Transverse colon (tissue), 4 donors: ENCODE measurements at places on chromosomes 2 and 18.

- DNase-seq: no peak
These were observed 235.8 kb downstream of the MREG start for GRCh38 chr2:215777465-215778044.

- no peak for DNase-seq
These were observed 367.9 kb downstream of the MTX2 start for GRCh38 chr2:176637142-176637485.

DNA sequence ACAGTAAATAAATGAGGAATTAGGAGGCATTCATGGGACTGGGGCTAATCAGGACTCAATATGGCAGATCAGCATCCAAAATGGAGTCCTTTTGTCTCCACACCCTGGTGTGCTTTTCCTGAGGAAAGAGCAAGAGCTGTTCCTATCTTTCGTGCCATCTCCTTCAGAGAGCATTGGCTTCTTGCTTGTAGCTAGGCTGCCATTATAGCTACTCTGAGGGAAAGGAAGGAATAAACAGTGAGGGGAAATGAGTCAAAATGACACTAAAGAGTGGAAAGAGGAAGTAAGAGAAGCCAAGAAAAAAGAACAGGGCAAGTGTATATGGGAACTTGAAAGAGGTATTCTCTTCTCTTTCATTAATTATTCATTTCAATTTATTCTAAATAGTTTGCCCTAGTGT lies 8.4 kb upstream of the NMI start:
- no peak for DNase-seq

- DNase-seq: no peak
These were observed 119.8 kb downstream of the PLB1 start for GRCh38 chr2:28615706-28616105.

- DNase-seq: no peak
These were observed 23.8 kb downstream of the VWA3B start for GRCh38 chr2:98110741-98111140.

DNA sequence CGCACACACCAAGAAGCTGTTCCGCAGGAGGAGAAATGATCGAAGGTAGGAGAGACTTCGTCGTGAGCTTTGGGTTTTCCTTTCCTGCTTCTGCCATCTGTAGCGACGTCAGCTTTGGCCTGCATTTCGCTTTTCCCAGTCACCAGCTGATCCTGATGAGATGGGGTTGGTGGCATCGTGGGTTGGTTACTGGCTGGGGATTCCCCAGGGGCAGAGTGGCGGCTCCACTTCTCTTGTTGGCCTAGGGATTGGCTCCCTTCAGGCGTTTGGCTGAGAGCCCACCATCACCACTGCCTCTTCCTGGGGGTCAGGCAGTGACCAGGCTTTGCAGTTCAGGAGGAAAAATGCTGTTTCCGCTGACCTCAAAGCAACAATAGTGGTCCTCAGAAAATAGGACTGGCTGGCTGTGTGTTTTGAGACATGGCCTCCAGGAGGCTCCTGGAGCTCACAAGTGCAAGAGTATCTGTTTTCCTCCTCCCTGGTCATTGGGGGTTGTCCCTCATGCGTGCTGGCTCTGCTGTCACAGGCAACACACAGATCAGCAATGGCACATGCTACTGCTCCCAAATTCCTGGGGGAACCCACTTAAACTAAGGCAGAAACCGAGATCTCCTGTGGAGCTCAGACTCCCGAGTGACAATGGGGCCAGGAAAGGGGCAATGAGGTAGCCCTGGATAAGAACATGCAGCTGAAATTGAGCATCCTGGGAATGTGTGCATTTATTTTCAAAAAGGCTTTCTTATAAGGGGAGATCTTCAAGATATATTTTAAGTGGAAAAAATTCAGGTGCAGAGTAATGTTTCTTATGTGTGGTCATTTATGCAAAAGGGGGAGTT lies 173.0 kb downstream of the CTIF start:
- DNase-seq: peak; percentile 20

GRCh38 chr2:86673986-86674670 lies 46.0 kb upstream of the RMND5A start:
- no peak for DNase-seq

DNA sequence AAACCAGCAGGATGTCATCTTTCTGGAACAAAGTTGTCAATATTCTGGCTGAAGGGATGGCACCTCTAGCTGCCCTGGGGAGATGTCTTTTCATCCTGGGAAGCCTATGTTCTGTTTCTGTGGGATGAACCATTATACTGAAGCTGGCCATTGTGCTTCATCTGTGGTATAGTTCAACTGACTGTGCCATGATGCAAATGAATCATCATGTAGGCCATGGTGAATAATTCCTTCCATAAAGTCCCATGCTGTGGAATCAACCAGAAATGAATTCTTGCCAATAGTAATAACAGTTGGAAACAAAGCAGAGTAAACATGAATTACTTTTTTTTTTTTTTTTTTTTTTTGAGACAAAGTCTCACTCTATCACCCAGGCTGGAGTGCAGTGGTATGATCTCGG lies 64.1 kb upstream of the CNGA3 start:
- DNase-seq: no peak

GRCh38 chr18:62312851-62313250 lies 12.3 kb upstream of the TNFRSF11A start:
- DNase-seq: no peak

DNA sequence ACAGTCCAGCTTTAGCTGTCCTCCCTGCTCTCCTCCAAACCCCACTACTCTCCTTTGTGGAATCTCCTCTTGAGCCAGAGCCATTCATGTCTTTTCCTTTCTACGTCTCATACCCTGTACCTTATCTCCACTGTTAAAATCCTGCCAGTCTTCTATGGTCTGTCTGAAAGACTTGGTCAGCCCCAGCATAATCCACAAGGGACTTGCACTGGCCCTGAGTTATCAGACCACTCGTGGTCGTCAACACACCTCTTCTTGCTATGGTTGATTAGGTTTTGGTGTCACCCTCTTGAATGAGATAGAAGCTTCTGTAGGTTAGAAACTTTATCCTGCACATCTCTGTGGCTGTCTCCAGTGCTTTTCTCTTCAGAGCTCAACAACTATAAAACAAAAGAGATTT lies 56.8 kb downstream of the MYO1B start:
- DNase-seq: no peak

DNA sequence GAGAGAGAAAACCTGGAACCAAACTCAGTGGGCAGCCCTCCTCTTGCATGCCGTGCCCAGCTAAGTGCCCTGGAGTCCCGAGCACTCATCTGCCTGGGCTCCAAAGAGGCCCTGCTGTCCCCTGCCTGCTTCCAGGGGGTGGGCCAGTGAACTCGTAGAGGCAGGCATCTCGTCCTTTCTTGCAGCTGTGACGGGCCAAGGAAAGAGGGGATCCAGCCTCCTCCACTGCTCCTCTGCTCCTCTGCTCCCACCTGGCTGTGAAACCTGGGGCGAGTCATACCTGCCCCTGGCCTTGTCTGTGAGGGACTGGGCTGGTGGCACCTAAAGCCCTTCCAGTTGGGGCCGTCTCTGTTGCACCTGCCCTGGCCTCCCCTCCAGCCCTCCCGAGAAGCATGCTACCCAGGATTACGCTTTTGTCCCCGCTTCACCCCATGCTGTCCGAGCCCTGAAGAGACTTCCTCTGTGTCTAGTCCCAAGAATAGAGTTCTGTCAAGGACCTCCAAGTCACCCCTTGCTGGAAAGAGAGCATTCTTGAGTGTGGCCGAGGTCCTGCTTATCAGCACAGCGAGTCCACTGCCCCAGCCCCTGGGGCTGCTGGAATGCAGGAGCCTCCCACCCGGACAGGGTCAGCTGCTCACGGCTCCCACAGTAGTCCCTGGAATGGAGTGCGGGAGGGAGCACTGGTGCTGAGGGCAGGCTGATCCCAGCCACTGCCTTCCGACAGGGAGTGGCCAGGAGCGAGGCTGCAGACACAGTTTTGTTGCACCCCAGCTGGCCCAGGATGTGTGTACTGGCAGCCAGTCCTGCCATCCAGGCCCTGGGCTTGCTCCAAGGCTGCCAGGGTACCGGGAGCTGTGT lies 14.3 kb downstream of the KCNK3 start:
- DNase-seq: no peak

DNA sequence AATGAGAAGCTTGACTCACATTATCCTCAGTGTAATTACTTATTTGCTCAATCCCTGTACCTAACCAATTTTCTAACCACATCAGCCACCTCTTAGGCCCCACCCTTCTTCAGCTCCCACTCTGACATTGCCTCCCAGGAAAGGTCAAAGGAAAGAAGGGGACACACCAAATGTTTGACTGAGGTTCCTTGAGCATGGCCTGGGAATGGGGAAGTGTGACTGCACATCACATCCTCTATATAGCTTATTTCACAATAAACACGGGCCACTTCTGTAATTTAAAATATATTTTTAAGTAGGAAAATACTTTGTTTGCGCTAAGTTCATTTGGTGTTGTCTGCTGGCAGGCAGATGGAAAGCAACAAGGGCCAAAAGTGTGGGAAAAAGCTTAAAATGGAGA lies 3.0 kb upstream of the FIGLA start:
- DNase-seq: no peak

DNA sequence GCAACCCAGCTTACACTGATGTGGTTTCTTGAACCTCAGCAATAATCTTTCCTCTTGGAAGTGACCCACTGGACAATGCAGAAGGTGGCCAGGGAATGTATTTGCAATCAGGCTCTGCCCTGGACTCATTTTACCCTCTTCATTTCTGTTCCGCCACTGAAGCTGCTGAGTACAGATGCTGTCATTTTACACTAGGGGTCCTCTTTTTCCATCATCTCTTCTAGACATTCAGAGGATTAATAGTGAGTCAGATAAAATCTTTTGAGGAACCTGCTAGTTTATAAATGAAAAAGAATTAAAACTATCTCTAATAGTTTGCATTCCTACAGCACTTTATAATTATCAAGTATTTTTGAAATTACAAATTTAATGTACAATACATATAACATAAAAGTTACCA lies 87.9 kb upstream of the PNPT1 start:
- DNase-seq: no peak

- no peak for DNase-seq
These were observed 204.4 kb downstream of the CCDC102B start for GRCh38 chr18:69002233-69002632.

GRCh38 chr18:59874166-59874565 lies 25.6 kb upstream of the PMAIP1 start:
- no peak for DNase-seq

DNA sequence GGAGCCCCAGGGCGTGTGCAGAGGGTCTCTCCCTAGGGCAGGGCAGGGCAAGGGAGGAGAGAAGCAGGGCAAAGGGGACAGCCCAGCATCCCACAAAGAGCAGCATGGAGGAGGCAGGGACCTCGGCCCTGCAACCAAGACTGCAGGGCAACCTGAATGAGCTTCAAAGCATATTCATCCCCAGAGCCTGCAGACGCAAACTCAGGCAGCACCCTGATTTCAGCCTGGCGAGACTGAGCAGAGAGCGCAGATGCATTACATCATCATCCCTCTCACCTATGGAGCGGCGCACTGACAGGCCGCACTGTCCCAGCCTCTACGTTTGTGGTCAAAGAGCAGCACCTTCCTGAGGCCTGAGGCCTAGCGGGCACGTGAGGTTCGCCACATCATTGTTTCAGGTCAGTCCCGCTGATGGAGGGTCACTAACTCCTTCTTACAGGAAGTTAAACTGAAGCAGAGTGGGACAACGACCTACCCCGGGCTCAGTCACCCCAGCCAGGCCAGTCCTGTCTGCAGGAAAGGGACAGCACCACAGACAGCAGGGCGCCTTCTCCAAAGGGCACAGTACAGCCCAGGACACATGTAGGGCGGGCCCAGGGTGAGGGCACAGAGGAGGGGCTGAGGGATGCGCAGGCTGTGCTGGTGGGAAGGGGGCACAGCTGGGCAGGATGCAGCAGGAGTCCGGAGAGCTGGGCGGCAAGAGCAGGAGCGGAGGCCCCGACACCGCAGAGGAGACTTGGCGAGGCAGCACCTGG lies 67.2 kb upstream of the RAB6C start:
- no peak for DNase-seq

- DNase-seq: no peak
These were observed 113.1 kb upstream of the ID2 start for GRCh38 chr2:8568543-8569302.

GRCh38 chr2:43159797-43160196 lies 66.6 kb downstream of the ZFP36L2 start:
- DNase-seq: no peak

DNA sequence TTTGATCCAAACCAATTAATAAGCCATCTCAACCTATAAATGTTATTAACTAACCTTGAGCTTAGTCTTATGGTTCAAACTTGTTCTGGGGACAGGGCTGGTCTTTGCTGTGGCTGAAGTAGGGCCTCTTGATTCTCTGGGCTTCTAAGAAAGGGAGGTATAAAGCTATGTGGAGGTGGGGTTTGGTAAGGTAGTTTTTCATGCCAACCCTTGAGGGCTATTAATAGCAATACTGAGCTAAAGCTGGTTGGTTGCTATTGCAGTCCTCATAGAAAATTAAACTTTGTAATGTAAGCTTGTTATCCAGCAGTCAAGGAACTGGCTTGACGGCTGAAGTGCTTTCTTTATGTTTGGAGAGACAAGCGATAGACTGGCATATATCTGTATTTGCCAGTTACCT lies 112.1 kb downstream of the RND3 start:
- DNase-seq: no peak

- DNase-seq: no peak
These were observed 47.3 kb downstream of the KCNG2 start for GRCh38 chr18:79844999-79845563.

DNA sequence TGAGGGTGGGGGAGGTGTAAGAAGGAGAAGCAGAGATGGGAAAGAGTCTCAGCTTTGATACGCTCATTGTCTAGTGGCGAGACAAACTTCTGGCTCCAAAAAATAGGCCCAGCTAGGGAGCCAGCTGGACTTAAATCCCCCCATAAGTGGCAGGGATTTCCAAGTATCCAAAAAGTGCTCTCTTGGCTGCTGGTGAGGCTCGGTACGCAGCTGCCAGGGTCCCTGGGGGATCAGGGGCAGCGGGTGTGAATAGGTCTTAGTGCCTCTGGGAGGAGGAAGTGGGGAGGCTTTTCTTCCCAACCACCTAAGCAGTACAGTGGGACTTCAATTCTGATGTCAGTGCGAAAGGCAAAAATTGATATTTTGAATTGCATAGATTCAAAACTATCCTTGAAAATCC lies 73.5 kb downstream of the ALK start:
- DNase-seq: no peak

- DNase-seq: no peak
These were observed 635 bp downstream of the SETBP1 start for GRCh38 chr18:44681076-44681970.

DNA sequence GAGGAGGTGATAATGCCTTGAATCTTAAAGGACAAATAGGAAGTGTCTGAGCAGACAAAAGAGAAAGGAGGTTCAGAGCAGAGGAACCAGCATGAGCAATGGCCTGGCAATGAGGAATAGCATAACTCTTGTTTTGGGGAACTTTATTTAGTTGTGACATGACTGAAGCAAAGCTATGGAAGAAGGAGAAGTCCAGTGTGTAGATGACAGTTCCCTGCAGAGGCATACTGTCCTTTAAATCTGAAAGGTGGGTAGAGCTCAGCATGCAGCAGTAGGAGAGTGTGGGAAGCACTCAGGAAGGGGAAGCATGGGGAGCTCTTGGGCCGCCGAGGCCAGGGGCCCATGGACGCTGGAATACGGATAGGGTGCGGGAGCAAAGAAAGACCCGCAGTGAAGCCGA lies 173.8 kb downstream of the SEPTIN10 start:
- no peak for DNase-seq
